Left cardiac atrium (tissue), 4 donors: ENCODE measurements at places on chromosomes 16 and 17. TPM values are rescaled to one million over a fixed set of nuclear protein-coding genes. Genes with fewer than 3 reads are reported as not detected.

The ZNF768 gene
- 55.5 TPM for total RNA-seq

The PHOSPHO1 gene
- 0.41 TPM for total RNA-seq

The CES3 gene
- total RNA-seq: 0.63 TPM

The CD300E gene
- total RNA-seq: 1.4 TPM

The WSCD1 gene
- 2.6 TPM for total RNA-seq

The HOXB7 gene
- total RNA-seq: 0.44 TPM

The CCDC200 gene
- not detected for total RNA-seq

The CACNG3 gene
- not detected for total RNA-seq

The TMEM95 gene
- not detected for total RNA-seq

The CHD9NB gene
- total RNA-seq: 0.94 TPM

The NAGLU gene
- total RNA-seq: 20.7 TPM

The PSME3 gene
- total RNA-seq: 83.3 TPM

The CEP131 gene
- 4.9 TPM for total RNA-seq

The AOC3 gene
- total RNA-seq: 56.6 TPM

The CDK3 gene
- total RNA-seq: 3.9 TPM

The OR1A1 gene
- total RNA-seq: not detected

The GDPD3 gene
- 3.4 TPM for total RNA-seq

The TUBB3 gene
- total RNA-seq: 3.9 TPM

The TAOK1 gene
- total RNA-seq: 47.2 TPM

The HOXB1 gene
- total RNA-seq: not detected

The KCNJ18 gene
- not detected for total RNA-seq

The TNRC6C gene
- 21.1 TPM for total RNA-seq

The MPV17L gene
- 8.3 TPM for total RNA-seq

The PARD6A gene
- 2.5 TPM for total RNA-seq

The RAB11FIP4 gene
- total RNA-seq: 6.1 TPM

The MYO15A gene
- total RNA-seq: 1.1 TPM

The MEOX1 gene
- total RNA-seq: 25.6 TPM

The ZNF771 gene
- 6.2 TPM for total RNA-seq

The TBKBP1 gene
- 13.7 TPM for total RNA-seq

The C1QTNF1 gene
- total RNA-seq: 377 TPM

The GLTPD2 gene
- total RNA-seq: not detected

The SLC2A4 gene
- 87.6 TPM for total RNA-seq

The SLC5A10 gene
- 0.26 TPM for total RNA-seq

The PYDC1 gene
- total RNA-seq: not detected

The BCAR1 gene
- 46.5 TPM for total RNA-seq

The PRSS21 gene
- total RNA-seq: not detected

The TTLL6 gene
- total RNA-seq: 0.16 TPM
